CD8-positive, alpha-beta T cell (primary cell): ENCODE measurements at places on chromosomes 5 and 9. TPM values are rescaled to one million over a fixed set of nuclear protein-coding genes. Genes with fewer than 3 reads are reported as not detected.

- DNase-seq = no peak
These were observed 24.2 kb downstream of the C9orf50 start for GRCh38 chr9:129596541-129597331.

- DNase-seq = no peak
These were observed 72.7 kb downstream of the SPATA31C2 start for GRCh38 chr9:88065619-88066018.

- no peak for DNase-seq
These were observed 44.3 kb upstream of the SLC12A7 start for GRCh38 chr5:1156033-1156753.

GRCh38 chr5:50965654-50966375 is 299.4 kb downstream of the PARP8 start:
- no peak for DNase-seq

DNA sequence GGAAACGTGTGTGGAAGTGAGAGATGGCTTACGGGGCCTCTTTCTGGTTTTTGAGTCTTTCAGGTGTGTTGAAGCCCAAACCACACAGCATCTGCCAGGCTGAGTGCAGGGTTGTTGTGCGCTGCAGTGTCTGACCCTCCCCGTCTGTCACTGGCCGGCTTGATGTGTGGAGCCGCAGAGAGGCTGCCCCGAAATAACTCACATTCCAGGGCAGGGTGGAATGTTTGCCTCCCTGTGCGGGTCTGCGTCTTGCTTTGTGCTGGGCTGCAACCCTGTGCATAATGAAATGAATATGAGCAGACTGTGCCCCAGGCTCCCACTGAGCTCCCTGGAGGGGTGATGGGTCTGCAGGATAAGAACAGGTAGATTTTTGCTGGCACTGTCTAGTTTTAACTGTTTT is 9.9 kb upstream of the PLEKHG4B start:
- DNase-seq = no peak

- DNase-seq = no peak
These were observed 37.1 kb upstream of the GDNF start for GRCh38 chr5:37876943-37877342.

DNA sequence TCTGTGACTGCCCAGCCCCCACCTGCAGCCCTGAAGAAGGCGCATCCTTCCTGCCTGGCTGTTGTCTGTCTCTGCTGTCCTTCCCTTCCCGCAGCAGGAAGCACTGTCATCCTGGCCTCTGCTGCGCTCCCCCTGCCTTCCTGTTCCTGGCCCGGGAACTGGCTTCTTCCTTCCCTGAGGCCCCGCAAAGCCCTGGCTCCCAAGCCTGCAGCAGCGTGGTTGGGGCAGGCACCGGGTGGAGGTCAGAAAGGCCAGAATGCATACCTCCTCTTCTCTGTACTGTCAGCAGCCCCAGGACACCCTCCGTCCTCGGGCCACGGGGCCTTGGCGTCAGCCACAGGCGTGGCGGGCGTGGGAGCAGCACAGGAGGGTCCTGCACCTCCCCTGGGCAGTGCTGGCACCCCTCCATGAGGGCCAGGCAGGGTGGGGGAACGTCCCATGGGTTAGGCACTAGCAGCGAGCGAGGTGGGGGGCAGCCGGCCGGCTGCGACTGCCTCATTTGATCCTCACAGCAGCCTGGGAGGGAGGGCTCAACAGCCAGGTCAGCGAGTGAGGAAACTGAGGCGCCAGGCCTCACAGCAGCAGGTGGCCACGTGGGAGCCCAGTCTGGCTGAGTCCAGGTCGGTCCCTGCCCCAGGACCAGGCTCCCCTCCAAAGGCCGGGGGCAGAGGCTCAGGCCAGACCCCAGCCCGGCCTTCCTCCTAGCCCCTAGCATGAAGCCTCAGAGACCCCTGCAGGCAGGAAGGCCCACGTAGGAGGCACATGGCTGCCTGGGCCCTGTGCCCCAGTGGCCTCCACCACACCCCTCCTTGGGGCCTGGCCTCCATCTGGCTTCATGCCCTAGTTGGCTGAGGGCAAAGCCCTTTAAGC is 9.4 kb downstream of the FLT4 start:
- DNase-seq = no peak

DNA sequence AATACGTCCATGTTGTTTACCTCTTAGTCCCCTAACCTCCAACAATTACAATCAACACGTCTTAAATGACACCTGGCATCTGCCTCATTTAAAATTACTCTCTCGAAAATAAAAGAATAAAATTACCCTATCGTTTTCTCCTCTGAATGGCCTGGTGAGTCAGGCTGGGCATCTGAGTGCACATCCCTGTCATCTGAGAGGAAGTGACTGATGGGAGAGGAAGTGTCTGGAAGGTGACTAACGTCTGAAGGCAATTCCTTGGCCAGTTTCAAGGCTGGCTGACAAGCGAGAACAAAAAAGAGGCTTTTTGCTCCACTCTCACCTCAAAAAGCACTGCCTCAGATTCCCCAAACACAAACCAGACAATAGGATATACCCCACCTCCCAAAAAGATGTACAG is 57.7 kb downstream of the MAPKAP1 start:
- no peak for DNase-seq

DNA sequence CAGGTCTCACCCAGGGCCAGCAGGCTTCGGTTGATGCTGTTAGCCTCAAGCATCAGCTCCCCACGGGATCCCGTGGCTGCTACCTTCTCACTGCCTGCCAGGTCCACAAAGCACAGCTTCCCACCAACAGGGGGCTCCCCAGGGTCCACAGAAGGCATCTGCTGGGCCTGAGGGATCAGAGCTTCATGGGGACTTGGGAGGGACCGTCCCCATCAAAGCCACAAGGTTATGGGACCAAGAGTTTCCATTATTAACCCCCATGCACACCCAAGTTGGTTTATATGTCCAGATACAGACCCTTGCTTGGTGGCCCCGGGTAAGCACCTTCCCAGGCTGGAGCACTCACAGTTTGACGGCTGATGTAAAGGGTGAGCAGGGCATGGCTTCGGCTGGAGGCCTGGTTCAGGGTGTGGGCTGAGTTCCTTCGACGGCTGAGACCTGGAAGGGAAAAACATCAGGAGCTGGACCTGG is 3.0 kb downstream of the KIF12 start:
- DNase-seq = no peak

DNA sequence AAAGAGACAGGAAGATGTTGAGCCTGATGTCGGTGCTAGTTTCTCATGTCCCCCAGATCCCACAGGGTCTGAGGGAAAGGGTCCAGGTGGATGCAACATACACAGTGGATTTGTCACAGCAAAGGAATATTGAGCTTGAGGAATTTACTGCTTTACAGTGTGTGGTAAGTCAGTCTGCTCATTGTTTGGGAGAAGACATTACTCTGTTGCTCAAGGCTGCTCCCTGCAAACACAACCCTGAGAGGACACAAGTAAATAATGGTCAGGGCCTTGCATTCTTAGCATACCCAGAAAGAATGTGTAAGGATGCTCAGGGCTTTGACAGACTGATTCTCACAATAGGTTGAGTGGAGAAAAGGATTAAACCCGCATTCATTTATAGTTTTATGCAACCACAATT is 7.3 kb upstream of the MAN2A1 start:
- DNase-seq = no peak

DNA sequence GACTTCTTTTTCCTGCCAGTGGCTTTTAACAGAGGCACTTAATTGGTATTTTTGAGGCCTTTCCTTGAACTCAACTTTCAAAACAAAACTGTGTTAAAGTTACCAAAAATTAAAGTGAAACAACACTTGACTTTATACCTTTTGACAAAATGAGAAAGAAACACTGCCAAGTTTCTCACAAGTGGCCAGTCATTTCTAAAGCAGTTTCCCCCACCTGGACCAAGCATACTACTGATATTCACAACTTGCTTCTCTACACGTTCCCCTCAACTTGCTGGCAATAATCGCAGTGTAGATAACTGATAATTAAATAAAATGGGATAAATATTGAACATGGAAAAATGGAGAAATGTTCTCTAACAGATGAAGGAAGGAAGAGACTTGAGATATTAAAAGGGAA is 135.7 kb downstream of the TLR4 start:
- DNase-seq = no peak

- DNase-seq = no peak
These were observed 6.8 kb upstream of the CCL21 start for GRCh38 chr9:34716711-34717110.

- DNase-seq = no peak
These were observed 87.6 kb downstream of the BASP1 start for GRCh38 chr5:17305017-17305416.

DNA sequence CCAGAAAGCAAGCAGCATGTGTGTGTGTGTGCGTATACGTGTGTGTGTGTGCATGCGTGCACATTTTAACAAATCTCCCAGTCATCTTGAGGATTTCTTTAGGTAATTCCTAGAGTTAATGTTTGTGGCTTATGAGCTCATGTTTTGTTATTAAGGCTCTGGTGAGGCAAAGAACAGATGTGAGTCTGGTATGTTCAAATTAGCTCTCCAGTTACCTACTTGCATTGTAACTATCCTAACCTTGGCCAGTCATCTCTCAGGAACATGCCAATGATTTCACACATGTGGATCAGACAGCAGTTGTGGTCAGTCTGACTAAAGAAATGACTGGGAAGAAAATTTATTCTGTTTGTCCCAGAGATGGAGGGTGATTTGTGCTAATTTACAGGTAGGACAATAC is 163.1 kb downstream of the IZUMO3 start:
- DNase-seq = no peak

DNA sequence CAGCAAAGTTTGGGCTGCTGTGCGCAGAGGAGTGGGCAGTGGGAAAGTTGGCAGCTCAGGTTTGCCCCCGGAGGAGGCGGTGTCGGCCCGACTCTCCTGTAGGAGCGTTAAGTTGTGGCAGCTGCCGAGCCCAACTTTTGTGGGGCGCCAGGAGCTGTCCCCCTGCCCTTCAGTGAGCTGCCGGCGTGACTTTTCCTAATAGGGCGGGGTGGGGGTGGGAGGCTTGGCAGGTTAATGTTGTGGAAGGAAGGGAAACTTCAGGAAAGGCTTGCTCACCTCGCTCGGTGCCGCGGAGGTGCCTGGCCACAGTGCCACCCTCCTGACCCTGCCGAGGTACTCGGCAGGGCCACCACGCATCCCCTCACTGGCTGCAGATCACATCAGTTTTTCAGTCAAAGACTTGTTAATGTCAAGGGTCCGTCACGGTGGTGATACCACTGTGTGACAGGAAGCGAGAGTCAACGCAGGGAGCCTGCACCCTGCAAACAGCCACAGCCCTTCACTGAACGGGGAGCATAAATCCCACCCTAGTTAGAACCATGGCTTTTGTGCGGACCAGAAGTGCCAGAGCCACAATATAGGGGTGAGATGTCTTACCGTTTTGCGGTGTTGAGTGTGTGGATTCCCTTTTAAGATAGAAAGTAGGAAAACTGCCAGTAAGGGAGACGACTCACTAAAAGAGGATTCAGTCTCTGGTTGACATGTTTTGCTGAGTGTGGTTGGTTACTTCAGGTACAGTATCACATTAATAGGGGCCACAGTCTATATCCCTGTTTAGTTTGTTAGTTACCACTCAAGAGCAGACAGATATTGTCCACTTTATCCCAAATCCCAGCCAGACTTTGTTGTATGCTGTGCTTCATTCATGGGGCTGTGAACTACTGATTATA is 796 bp downstream of the LNPEP start:
- peak; percentile 74 for DNase-seq

DNA sequence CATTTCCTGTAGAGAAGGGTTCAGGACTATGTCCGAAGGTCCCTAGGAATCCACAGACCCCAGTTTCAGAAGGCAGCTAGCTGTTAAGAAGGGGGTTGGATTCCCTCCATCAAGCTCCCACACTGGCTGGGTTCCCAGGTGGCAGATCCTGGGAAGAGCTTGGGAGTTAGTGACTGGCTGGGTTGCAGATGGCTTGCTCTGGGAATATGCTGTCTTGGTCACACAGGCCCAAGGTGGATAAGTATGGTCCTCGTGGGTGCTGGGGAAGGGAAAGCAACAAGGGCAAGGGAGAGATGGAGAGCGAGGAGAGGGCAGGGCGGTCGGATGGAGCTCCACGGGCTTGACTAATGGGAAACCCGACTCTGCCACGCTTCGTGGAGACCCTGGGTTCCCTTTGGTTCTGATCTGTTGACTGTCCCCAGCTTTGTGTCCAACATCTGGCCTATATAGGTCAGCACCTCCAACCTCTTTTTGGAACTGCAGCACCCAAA is 17.4 kb downstream of the SH3PXD2B start:
- no peak for DNase-seq

DNA sequence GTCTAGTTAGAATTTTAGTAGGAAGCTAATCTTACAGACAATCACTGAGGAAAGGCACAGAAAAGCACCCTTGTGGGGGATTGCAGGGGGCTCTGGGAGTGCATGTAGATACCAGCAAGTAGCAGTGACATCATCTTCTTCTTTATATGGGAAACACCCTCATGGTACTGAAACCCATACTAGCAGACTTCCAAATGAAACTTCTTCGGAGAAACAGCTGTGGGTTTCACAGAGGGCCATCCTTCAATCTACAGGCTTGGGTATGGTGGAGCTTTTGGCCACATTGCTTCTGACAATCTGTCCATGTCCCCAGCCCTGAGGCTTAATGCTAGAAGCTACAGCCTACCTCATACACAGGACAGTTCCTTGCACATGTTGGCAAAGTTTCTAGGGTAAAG is 165.2 kb upstream of the NFIB start:
- DNase-seq = no peak

TPPP gene
- total RNA-seq = 5.4 TPM

DNA sequence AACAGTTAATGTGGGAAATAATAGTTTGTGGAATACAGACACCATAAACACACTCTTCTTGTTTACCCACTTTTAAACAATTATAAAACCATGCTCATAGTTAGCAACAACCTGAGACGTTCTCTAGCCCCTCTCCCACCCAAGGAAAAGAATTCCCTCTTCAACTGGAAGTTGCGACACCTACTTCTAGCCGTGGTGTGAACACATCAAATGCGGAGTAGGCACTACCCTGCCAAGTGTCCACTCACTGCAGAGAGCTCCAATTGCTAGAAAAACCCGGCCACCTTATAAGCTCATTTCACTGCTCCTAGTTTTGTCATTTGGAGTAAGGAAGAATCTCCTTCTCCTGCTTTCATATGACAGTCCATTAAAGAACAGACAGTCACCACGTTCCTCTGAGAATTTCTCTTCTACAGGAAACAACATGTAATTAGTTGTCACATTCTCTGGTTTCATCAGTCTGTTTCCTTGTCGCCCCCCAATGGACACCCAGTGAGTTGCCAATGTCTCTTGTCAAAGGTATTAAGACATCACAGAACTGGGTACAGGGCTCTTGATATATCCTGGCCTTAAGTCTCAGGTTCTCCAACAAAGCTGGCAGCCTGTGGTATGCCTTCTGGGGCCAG is 47.3 kb downstream of the PRLR start:
- DNase-seq = no peak

DNA sequence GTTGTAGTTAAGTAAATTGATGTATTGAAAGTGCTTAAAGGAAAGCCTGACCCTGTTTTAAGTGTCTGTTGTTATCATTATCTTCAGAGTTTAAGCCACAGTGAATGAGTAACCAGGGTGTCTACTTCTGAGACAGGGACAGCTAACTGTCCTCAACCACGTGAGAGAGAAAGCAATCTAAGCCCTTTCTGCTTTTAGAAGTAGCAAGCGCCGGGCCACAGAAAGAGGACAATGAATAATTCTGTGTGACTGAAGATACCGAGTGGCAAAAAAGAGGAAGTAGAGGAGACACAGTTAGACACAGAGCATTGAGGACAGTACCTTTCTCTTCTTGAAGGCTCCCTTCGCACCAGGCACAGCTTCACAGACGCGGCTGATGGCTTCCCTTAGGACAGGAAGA is 86.3 kb downstream of the S1PR3 start:
- DNase-seq = no peak

C5orf63 gene
- total RNA-seq = 4.8 TPM
